BJ (cell line): ENCODE measurements at places on chromosomes 12 and 14.

DNA sequence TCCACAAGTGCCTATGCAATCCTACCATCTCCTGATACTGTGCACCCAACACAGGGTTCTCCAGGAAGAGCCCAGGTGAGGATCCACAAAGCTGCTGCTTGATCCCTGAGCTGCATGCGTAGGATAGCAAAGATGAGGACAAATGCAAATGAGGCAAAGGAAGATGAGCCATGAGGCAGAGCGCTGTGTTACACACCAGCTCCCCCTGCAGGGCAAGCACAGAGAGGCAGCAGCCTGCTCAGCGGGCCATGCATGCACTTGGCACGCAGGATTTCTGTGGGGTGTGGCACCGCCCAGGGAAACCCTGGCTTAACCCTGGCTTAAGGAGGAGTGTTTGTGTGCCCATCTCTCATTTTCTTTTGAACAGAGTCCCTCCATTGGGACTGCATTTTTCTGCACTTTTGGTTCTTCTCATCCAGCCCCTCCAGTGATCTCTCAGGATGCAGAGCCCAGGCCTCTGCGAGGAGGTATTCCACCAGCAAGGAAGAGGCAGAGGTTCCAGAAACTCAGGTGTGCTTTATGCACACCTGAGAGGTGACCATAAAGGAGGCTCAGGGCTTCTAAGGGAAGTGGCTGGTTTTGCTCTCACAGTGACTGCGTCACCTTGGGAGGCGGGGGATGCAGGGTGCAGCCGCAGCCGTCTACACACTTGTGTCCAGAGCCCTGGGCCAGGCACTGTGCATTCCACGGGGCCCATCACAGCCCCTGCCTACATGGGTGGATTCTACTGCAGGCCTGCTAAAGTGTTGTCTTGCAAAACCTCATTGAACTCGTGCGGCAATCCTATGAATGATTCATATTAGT is 973.3 kb upstream of the TMEM132C start:
- DNase-seq, result no peak

DNA sequence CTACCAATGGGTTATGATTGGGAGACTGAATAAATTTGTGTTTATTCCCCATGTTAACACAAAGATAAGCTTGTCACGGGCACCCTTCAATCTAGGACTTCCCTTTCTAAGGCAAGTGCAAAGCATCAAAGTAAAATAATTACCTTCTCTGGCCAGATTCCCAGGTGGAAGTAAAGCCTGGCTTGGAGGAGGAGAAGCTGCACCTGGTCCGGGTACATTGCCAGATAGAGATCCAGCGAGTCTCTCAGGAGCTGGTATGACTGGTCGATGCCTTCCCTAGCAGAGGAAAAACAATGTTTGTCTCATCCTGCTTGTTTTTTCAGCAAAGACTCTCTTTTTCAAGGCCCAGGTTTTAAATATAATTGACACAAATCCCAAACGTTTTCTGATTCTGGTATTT is 24.9 kb downstream of the FBXO21 start:
- DNase-seq, result no peak

- DNase-seq, result no peak
Measured at GRCh38 chr12:75611041-75611440, 99.6 kb upstream of the KRR1 start.

DNA sequence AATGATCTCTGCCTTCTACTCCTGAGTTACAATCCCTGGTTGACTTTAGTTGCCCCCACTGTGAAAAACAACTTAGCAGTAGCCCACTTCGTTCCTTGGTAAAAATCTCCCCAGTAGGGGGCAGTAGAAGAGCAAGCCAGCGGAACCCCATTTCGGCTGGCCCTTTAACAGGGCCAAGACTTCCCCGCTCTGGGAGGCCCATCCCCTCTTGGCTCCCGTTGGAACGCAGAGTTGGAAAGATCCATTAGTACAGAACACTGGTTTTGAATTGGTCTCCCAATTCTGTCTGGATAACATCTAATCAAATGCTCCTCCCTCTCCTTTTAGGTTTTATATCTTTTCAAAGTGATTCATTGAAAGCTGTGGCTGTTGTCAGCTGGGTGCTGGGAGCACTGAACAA is 1133.3 kb downstream of the BCL11B start:
- no peak for DNase-seq

DNA sequence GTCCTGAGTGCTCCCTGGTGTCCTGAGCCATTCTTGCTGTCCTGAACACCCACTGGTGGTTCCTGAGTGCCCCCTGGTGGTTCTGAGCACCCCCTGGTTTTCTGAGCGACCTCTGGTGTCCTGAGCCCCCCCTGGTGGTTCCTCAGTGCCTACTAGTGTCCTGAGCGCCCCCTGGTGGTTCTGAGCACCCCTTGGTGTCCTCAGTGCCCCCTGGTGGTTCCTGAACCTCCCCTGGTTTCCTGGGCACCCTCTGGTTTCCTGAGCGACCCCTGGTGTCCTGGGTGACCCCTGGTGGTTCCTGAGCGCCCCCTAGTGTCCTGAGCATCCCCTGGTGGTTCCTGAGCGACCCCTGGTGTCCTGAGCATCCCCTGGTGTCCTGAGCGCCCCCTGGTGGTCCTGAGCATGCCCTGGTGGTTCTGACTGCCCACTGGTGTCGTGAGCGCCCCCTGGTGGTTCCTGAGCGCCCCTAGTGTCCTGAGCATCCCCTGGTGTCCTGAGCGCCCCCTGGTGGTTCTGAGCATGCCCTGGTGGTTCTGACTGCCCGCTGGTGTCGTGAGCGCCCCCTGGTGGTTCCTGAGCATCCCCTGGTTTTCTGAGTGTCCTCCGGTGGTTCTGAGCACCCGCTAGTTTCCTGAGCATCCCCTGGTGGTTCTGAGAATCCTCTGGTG is 473.1 kb downstream of the TMEM121 start:
- no peak for DNase-seq

DNA sequence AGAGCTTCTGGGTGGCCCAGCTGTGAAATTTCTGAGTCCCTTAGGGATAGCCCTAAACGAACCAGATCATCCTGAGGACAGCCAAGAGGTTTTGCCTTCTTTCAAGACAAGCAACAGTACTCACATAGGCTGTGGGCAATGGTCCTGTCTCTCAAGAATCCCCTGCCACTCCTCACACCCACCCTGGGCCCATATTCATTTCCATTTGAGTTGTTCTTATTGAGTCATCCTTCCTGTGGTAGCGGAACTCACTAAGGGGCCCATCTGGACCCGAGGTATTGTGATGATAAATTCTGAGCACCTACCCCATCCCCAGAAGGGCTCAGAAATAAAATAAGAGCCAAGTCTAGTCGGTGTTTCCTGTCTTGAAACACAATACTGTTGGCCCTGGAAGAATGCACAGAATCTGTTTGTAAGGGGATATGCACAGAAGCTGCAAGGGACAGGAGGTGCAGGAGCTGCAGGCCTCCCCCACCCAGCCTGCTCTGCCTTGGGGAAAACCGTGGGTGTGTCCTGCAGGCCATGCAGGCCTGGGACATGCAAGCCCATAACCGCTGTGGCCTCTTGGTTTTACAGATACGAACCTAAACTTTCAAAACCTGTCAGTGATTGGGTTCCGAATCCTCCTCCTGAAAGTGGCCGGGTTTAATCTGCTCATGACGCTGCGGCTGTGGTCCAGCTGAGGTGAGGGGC is 38.9 kb downstream of the DAD1 start:
- DNase-seq, result no peak

- DNase-seq, result no peak
Measured at GRCh38 chr14:95163666-95164065, 6.3 kb upstream of the DICER1 start.

- DNase-seq, result no peak
Measured at GRCh38 chr12:57098546-57098945, 9.6 kb downstream of the NAB2 start.

DNA sequence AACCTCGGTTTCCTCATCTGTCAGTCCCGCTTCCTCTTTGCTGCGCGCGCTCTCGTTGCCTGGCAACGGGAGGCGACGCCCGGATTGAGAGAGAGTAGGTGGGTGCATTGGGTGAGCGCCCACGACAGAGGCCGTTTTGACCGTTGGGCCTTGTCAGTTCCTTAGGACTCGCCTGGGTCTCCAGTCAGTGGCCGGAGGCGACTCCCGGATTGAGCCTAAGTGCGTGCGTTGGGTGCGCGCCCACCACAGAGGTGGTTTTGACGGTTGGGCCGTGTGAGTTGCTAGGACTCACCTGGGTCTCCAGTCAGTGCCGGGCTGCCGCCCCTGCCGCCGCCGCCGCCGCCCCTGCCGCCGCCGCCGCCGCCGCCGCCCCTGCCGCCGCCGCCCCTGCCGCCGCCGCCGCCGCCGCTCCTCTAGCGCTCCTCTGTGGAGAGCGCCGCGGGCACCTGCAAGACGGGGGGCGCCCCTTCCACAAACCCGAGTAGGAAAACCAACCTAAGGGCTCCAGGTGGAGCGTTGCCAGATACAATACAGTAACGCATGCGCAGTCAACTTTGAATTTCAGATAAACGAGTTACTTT is 37.2 kb downstream of the APOBEC1 start:
- no peak for DNase-seq

- DNase-seq, result no peak
Measured at GRCh38 chr12:88860851-88861250, 280.6 kb upstream of the KITLG start.

- DNase-seq, result no peak
Measured at GRCh38 chr14:71187633-71188356, 280.5 kb downstream of the PCNX1 start.

DNA sequence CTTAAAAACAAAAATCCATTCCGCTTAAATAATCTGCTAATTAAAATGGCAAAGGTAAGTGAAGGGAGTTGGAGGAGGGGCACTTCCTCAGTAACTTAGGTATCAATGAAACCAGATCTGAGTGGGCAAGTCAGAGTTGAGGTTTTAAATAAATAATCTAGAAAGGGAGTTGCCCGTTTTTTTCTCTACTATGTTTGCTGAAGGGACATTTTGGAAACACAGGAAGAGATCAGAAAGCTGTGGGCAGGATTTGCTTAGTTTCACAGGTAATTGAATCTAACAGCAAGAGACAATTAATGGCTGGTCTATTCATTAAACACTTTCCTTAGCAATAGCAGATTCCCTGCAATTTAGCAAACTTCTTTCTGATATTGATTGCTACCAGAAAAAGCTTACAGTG is 186.0 kb upstream of the ABCD2 start:
- DNase-seq, result no peak

GRCh38 chr12:130044991-130045621 is 117.2 kb upstream of the FZD10 start:
- no peak for DNase-seq

DNA sequence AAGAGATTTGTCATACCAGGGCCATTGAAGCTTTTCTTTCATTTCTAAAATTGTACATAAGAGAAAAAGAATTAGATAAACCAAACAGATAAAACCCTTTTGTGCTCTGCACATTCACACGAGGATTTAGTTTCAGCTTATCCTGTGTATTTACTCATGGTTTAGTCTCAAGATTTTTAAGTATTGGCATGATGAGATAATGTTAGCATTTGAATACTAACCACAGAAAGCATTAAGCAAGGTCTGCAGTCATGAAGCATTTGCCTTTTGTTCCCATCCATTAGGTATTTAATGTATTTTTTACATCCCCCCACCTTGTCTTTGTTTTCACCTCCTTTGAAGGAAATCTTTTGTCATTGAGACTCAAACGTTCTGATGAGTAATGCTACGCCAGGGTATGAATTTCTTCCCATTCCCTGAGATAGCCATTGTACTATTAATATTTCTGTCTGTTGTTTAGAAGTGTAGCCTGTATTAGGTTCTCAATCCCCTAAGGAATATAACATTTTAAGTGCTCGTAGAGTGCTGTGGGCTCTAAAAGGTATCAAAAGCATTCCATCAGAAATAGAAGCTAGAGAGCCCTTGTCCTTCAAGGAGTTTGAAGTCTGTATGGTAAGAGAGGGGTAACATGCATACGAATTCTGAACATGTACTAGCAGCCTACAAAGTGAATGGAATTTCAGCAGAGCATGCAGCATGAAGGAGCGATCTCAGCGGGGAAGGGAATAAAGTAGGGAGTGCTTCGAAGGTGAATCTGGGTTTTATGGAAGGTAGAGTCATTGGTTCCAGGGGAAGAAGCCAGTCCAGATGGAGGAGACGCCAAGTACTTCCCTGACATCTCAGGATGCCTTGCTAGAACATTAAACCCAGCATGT is 22.3 kb downstream of the CRADD start:
- no peak for DNase-seq

- no peak for DNase-seq
Measured at GRCh38 chr14:99401211-99401610, 79.4 kb downstream of the SETD3 start.

DNA sequence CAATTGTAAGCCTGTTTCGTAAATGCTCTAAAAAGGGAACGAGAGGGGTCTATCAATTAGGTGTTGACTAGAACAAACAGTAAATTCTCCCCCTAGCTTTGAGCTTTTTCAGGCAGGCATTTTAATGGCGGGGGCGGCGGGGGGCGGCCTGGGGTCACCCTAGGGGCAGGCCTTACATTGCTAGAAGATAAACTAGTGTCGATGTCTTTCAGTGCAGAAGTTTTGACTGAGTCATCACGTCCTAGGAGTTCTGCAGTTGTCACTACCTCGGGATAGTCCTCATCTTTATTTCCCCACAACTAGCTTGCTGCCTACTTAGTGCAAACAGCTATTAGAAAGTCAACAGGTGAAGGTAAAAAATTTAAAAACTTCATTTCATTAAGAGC is 1.6 kb downstream of the ATP6V1D start:
- DNase-seq, result no peak

GRCh38 chr14:103625356-103626095 is 3.5 kb upstream of the KLC1 start:
- DNase-seq, result no peak

DNA sequence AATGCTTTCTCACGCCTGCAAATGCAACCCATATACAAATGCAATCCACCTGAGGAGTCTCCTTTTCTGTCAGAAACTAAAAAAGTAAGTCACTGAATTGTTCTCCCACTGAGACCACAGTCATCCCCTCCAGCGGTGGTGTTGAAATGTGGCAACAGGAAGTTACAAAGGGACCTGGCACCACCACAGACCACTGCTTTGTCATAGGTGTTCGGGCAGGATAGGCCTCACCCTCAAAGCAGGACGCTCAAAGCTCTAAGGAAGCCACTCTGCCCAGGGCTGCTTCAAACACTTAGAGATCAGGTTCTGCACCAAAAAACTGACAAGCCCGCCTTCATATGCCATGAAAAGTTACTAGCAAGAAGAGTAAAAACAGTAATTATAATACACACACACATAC is 11.3 kb downstream of the PHLDA1 start:
- no peak for DNase-seq

GRCh38 chr12:26870491-26871419 is 37.8 kb upstream of the ITPR2 start:
- DNase-seq, result no peak

DNA sequence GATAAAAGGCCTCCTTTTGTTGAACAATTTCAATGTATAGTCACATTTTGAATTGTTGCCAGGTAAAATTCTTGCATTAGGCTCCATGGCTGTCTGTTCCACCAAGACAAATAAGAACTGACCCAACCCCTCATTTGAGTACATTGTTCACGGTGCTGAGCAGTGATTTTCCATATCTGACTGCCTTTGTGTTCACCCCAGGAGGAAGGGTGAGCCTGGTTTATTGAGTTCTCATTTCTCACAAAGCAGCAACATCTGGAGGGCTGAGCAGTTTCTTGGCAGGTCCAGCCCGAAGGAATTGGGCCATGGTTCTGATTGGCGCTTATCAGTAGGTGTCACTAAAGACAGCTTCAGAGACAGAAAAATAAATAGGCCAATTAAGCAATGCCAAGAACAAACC is 149.1 kb downstream of the BMP4 start:
- no peak for DNase-seq
